ENCODE measurements at places on chromosomes 4 and X. TPM values are rescaled to one million over a fixed set of nuclear protein-coding genes. Genes with fewer than 3 reads are reported as not detected.

GLUD2 gene
- total RNA-seq, result 0.53 TPM

RPA4 gene
- 0.48 TPM for total RNA-seq

MAML3 gene
- total RNA-seq, result 10.2 TPM

RAB33A gene
- total RNA-seq, result 1.7 TPM

TMEM47 gene
- 39.6 TPM for total RNA-seq

CTAG1A gene
- not detected for total RNA-seq

C4orf50 gene
- 0.17 TPM for total RNA-seq

PNMA6F gene
- not detected for total RNA-seq

HTN1 gene
- not detected for total RNA-seq

LONRF3 gene
- 0.19 TPM for total RNA-seq

ZNF732 gene
- 1.4 TPM for total RNA-seq

KCNE5 gene
- total RNA-seq, result 1.3 TPM

CCDC158 gene
- not detected for total RNA-seq

SULT1B1 gene
- 0.11 TPM for total RNA-seq

PCGF3 gene
- total RNA-seq, result 65.7 TPM

Data from astrocyte (in vitro differentiated cells and primary cell).